ENCODE measurements at places on chromosomes 5 and 9. TPM values are rescaled to one million over a fixed set of nuclear protein-coding genes. Genes with fewer than 3 reads are reported as not detected.

DNA sequence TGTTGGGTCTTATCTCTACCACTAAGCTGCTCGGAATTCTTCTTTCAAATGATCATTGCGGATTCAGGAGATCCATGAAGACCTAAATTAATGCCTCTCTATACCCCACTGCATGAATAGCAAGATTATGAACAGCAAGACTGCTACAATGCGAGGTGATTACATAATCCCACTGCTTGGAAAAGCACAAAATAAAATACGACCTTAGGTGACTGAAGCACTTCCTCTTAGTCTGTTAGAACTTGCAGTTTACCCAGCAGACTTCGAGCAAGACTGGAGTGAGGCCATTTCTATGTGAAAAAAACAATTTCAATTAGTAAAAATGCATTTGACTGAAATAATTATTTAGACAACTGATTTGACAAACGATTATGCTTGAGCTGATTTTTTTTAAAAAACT is 59.8 kb downstream of the SH3RF2 start:
- DNase-seq, result no peak

- no peak for DNase-seq
Observed at GRCh38 chr5:14143841-14144585, 871 bp downstream of the TRIO start.

DNA sequence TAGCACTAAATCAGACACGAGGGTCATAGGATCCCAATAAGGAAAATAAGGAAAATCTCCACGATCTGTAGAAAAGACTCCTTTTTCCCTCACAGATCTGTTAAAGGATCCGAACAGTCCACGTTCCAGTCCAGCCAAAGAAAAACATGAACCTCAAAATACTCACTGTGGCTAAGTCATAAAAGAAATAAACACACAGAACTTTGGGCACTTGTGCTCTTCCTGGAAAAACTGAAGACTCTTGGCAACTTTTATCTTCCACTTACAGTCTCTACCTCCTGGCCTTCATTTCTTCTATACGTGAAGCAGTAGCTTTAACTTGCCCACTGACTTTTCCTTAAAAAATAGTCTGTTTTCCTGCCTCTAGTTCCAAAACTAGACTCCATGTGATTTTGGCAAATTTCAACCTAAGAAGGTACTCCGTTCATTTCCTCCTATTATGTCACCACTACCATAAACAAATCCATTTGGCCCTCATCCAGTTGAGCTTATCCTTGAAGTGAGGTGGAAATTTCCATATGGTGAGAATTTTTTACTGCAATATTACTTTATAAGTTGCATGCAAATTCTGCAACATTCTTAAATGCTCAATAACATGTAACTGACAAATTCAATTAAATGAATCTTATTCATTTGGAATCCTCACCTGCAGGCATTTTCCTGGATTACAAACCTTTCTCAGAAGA is 5.3 kb upstream of the LHFPL2 start:
- DNase-seq, result no peak

DNA sequence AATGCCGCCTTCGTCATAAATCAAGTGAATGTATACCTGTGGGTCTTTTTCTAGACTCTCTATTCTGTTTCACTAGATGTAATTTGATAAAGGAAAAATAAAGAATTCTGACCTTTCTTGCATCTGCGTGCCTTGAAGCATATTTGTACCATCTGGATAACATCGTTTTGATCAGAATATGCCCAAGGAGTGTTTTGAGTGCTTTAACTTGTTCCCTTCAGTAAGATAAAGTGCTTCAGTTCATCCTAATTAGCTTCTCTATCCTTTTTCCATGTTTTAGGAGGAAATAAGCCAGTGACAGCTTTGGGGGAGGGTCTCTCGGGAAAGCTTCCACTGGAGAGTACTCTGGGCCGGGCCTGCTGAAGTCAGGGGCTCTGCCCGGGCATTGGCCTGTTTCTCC is 113.5 kb upstream of the DAP start:
- DNase-seq, result no peak

- peak; percentile 87 for DNase-seq
Observed at GRCh38 chr9:136546697-136547501, 1.1 kb upstream of the NOTCH1 start.

DNA sequence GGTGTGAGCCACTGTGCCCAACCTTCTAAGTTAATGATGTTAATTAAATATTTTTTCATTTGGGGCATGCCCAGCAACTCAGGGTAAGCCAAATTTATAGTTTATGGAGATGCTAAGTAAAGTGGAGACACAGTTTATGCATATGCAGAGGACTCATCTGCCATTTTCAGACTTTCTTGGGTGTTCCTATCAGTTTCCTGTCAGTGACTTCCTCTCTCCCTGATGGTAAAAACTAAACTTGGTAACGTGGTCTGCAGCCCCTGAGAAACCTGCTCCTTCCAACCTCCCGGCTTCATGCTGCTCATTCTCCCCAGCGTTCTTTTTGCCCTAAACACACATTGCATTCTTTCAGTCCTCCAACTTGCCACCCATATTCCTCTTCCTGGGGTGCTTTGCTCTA is 48.4 kb upstream of the TUT7 start:
- DNase-seq, result no peak

GRCh38 chr9:82621447-82621846 is 441.5 kb downstream of the RASEF start:
- DNase-seq, result no peak

GRCh38 chr5:33854733-33855151 is 37.0 kb downstream of the ADAMTS12 start:
- DNase-seq, result no peak

GRCh38 chr9:103458826-103459225 is 463.7 kb downstream of the CYLC2 start:
- DNase-seq, result no peak

DNA sequence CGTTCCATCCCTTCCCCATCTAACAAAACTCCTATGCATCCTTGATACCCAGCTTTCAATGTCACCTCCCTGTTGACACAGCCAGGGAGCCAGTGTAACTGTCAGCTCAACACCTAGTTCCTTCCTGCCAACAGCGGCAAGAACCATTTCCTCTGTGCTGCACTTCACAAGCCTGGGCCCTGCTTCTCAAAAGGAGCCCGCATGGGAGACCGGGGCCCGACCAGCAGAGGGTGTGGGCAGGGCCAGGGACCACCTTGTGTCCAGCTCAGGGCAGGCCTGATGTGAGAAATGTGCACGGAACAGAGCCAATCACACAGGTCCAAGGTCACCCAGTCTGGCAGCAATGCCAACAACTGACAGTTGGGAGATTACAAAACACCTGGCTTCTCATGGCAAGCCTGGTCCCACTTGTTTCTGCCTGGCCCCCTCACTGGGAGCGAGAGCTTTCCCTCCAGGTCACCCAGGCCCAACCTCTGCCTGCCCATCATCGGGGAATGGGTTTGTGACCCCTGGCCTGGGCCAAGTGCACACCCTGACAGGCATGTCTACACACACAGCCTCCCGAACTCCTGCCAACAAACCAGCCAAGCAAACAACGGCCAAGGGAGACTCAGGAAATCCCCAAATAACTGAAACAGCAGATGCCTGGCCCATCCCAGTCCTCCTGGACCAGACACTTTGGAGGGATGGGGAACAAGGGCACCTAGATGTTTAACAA is 3.1 kb downstream of the RNF44 start:
- DNase-seq, result no peak

GRCh38 chr9:112332214-112332613 is 1.2 kb downstream of the PTBP3 start:
- DNase-seq, result no peak

DNA sequence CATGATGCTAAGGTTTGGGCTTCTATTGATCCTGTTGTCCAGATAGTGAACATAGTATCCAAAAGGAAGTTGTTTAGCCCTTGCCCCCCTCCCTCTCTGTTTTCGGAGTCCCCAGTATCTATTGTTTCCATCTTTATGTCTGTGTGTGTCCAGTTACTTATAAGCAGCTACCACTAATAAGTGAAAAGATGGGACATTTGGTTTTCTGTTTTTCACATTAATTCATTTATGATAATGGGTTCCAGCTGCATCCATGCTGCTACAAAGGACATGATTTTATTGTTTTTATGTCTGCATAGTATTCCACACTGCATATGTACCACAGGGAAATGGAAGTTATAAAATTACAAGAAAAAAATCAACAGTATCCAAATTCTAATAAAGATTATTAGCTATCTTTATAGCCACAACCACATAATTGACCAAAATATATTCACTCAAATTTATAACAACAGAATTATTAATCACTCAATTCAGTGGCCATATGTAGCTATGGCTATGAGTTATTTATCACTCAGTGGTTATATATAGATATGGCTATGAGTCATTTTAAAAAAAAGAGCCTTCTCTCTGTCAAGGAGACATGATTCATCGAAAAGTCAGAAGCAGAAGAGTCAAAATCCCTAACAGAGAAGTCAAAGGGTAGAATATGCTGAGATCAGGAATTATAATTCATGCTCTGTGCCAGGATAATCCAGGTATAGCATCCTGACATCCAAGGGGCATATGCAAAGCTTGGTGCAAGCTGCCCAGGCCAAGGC is 367.5 kb downstream of the DEPDC1B start:
- DNase-seq, result no peak

- no peak for DNase-seq
Observed at GRCh38 chr9:19451240-19452087, 42.7 kb downstream of the ACER2 start.

- DNase-seq, result no peak
Observed at GRCh38 chr5:29990681-29991080, 1202.8 kb upstream of the CDH6 start.

DNA sequence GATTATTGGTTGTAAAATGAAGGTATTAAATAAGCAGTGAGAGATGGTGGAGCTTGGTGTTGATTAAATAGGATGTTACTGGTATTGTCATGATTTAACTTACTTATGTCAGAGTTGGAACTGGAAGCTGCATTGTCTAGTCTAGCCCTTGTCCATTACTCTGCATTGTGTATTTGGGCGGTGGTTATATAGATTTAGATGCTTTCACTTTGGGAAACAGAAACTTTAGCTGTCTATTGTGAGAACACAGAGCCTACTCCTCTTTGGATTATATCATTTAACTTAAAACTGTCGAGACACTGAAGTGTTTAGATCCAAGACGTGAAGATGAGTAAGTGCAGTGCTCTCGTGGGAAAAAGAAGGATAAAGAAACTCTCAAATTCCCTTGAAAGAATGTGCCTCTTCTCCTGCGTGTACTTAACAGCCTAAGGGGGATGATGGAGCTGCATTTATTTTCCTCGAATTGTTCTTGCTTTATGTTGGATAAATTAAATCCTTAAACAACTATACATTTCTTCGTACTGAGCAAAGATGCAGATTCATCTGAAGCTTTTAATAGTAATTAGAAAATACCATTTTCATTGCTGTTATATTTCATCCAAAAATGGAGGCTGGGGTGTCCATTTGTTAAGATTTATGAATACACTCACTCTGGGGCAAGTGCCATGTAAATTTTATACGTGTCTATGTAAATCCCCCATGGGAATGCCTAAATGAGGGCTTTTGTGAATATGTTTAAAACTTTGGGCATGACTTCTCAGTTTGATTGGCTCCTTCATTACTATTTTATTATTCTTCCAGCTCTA is 21.6 kb downstream of the FBXL7 start:
- no peak for DNase-seq

OR13F1 gene
- total RNA-seq, result not detected

ANKRD18A gene
- total RNA-seq, result 3.0 TPM

CYLC2 gene
- total RNA-seq, result not detected

PCDHGA5 gene
- total RNA-seq, result 9.7 TPM

TAF11L6 gene
- not detected for total RNA-seq

XPA gene
- 10.3 TPM for total RNA-seq

TAF11L5 gene
- not detected for total RNA-seq

Data from cardiac septum (tissue), 1 donor.